ENCODE measurements at places on chromosomes 6 and 20.

DNA sequence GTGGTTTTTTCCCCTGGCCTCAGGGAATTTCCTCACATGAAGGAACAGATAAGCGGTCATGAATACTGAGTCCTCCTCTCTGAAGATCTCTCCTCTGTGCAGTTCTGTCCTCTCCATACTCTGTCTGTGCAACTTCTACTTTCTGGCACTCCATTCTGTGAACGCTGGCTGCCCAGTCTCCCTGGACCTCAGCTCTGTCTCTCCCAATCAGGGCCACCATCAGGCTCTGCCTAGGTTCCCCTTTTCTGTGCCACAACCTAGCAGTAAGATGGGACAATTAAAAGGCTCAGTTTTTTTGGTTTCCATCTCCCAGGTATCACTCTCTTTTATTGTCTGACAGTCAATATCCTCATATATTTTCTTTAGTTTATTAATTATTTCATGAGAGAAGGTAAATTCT is 4.8 kb upstream of the ADGB start:
- DNase-seq: no peak

DNA sequence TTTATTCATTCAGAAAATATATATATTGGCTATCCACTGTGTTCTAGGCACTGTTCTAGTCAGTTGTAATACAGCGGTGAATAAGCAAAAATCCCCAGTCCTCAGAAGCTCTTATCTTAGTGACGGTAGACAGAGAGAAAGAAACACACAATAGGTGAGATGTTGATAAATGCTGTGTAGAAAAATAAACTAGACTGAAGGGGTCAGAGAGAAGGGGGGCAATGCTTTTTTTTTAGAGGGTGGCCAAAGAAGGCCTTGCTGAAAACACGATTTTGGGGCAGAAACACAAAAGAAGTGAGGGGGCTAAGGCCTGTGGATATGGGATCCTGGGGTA is 68.0 kb upstream of the MBOAT1 start:
- DNase-seq: no peak

DNA sequence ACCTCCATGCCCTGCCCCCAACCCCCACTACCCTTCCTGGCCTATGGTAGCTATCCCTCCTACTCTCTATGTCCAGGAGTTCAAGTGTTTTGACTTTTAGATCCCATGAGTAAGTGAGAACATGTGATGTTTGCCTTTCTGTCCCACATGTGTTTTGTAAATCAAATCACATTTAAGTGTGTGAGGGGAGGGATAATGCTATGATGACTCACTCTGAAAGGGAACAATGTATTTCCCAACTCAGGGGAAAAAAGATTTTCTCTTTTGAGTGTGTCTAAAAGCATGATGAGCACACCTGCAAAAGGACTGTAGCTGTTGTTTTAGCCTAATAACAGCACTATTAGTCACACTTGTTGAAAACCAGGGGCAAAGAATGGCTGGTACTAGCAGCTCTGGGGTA is 193.7 kb downstream of the GJA10 start:
- DNase-seq: peak; percentile 46

DNA sequence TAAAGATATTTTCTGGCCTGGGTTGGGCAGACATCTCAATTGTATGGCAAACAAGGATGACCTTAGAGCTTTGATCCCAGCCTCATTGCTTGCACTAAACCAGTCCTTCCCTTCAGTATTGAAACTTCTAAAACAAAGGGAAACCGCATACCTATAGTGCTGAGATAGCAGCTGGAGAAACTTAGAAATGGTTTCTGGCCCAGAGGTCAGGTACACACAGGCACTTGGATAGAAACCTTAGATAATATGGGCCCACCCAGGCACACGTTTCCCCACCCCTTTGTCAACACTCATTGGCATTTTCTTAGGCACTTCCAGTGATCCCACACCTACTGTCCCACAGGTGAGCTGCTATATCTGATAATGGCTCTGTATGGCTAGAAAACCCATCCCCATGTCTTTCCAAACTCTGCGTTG is 22.1 kb downstream of the NRSN1 start:
- DNase-seq: no peak

GRCh38 chr6:150063640-150064039 is 5.3 kb downstream of the ULBP3 start:
- no peak for DNase-seq

DNA sequence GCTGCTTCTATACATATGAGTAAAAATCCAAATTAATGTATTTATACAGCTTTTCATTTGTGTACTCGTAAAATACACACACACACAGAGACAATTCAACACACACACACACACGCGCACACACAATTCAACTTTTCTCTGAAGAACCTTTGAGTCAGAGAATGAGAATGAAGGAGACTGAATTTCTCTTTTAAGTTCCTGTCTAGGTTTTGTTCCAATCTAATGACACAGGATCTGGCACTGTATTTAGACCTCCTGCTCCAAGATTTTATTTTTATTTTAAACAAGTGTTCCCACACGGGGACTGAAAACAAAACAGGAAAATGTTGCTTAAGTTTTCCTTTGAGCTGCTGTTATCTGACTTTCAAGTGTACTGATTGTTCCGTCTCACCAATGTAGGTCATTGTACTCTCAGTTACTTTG is 250.8 kb downstream of the LAMA2 start:
- no peak for DNase-seq

Data from activated CD4-positive, alpha-beta T cell treated with anti-CD3 and anti-CD28 coated beads, Interleukin-10, Interleukin-2, amounts not matched to agents 100 ng/mL and 50 ng/mL, durations not matched to agents 16 hours and 8 hours (primary cell).